Cortex of kidney (tissue), 1 donor: ENCODE measurements at places on chromosomes 5 and 9.

DNA sequence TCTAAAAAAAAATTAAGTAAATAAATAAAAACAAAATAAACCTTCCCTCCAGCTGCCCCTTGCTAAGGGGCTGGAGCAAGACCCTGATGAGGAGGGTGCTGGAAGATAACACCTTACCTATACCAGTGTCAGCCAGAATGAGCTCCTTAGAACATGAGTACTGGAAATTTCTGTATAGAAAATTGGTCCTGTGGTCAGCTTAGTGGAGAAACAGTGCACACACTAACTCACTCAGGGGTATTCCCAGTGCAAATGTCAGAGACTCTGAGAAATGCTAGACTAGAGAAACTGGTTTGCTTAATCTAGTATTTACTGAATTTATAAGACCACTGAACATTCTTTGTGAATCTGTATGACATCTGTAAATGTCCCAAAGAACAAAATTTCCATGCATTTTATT, 62.1 kb upstream of the CTXN3 start:
- DNase-seq = no peak

DNA sequence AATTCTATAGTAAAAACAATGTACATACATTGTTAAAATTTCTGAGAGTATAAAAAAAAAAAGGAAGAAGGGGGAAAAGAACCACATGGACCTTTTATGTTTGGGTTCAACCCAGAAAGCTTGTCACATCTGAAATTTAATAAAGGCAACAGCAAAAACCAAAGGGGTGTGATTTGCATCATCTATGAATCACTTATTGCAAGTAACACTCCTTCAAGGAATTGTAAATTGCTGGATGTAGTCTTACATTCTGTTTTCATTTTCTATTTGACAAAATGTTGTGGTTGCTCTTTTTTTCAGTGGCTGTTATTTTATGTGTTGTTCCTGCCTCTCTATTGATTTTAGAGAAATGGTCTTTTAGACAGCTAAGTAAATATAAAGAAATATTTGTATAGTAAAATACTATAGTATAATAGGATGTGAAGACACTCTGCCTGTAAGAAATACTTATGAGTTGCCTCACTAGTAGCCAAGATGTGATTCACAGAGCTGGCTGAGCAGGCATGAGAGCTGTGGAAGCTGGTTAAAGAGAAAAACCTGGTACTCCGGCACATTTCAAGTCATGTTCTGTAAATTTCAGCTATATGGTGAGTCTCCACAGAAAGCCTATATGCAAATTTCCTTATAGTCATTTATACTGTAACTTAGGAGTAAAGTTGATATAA, 131.1 kb upstream of the CNTLN start:
- no peak for DNase-seq

GRCh38 chr5:125609011-125609410, 814.2 kb upstream of the GRAMD2B start:
- no peak for DNase-seq

DNA sequence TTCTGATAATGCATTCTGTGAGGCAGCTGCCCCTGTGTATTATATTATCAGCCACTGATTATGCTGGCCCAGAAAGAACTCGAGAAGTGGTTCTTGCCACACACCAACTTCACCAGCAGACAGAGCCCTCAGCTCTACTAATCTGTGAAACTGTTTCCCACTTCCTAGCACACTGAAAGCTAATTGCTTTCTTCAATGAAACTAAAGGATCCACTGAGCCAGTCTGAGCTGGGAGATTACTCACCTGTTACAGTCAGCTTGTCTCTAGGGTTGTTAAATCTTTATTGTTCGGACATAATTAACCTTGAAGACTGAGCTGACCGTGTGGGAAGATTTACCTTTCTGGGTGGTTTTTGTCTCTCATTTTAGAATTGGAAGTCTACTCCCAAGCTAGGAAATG, 263.2 kb downstream of the KCTD16 start:
- no peak for DNase-seq

- no peak for DNase-seq
Observed at GRCh38 chr5:1821862-1822261, 20.7 kb downstream of the NDUFS6 start.

DNA sequence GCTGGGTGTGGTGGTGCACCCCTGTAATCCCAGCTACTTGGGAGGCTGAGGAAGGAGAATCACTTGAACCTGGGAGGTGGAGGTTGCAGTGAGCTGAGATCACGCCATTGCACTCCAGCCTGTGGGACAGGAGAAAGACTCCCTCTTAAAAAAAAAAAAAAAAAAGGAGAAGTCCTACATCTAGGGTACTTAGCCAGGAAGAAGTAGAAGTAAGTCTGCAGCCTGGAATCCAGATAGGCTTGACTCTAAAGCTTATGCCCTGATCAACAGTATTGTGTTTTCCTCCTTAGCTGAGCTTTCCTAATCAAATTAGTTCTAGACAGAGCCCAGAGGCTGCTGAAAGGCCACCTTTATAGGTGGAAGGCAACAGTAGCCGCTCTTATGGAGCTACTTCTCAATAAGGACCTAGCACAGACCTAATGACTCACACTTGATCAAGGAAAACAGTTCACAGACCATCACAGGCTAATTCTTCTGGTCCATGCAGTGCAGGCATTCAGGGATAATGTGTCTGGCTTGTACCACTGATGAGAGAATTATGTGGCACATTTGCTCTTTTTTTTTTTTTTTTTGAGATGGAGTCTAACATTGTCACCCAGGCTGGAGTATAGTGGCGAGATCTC, 105.5 kb upstream of the KLF4 start:
- DNase-seq = no peak

DNA sequence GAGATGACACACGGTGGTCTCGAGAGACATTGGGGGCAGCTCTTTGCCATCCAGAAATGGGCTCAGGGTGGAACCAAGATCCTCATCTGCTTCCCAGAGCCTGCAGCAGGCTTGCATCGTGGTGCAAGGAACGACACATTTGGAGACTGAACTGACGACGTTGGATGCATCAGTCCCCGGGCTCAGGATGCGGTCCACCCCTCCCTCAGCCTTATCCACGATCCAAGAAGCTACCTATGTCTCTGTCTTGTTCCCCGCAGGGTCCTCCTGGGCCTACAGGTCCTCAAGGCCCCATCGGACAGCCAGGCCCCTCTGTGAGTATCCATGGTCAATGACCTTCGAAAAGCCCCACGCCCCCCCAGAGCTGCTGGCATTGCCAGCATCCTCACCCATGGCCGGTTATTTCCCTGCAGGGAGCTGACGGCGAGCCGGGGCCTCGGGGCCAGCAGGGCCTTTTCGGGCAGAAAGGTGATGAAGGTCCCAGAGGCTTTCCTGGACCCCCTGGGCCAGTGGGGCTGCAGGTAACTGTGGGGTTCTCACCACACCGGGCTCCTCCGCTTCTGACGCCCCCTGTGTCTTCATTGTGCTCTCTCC, 69.4 kb upstream of the FCN2 start:
- no peak for DNase-seq

GRCh38 chr9:128068386-128069205, 564 bp downstream of the SLC25A25 start:
- no peak for DNase-seq

GRCh38 chr5:17196697-17197096, 20.7 kb upstream of the BASP1 start:
- no peak for DNase-seq

DNA sequence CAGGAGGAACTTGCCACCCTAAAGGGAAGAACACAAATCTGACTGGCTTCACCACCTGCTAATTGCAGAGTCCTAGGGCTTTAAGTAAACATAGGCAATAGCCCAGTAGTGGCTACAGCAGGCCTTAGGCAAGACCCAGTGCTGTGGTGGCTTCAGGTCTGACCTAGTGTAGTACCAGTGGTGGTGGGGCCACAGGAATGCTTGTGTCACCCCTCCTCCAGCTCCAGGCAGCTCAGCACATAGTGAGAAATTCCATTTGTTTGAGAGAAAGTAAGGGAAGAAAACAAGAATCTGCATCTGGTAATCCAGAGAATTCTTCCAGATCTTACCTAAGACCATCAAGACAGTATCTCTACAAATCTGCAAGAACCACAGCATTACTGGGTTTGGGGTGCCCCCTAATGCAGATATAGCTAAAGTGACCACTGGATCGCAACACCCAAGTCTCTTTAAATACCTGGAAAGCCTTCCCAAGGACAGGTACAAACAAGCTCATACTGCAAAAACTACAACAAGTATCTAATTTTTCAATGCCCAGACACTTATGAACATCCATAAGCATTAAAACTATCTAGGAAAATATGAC, 102.6 kb upstream of the TRPM3 start:
- no peak for DNase-seq

DNA sequence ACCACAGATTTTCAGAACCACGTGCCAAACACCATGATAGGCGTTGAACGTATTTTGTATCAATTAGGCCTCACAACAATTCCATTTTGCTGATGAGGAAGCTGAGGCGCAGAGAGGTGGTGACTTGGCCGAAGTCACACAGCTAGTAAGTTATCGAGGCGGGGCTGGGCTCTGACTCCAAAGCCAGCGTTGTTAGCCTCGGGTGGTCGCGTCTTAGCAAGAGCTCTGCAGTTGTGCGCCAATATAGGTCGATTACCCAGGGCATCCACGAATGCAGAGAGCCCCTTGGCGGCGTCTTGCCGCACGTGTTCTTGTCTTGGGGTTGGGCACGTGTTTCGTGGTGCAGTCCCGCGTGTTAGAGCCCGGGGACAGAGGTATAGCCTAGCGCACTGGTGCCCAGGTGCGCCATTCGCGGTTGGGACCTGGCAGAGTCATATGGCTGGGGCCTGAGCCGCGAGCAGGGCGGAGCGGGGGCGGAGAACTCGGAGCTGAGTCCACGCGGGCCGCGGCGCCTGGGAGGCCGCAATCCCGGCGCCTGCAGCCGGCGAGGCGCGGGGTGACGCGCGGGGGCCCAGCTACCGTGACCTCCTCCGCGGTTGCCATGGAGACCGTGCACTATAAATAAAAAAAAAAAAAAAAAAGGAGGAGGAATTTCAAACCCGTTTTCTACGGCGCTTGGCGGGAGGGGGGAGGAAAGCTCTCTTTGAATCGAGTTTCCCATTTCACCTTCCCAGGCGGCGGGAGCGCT, 62.3 kb downstream of the CXXC5 start:
- no peak for DNase-seq

- no peak for DNase-seq
Observed at GRCh38 chr5:107294211-107294550, 376.6 kb downstream of the EFNA5 start.

DNA sequence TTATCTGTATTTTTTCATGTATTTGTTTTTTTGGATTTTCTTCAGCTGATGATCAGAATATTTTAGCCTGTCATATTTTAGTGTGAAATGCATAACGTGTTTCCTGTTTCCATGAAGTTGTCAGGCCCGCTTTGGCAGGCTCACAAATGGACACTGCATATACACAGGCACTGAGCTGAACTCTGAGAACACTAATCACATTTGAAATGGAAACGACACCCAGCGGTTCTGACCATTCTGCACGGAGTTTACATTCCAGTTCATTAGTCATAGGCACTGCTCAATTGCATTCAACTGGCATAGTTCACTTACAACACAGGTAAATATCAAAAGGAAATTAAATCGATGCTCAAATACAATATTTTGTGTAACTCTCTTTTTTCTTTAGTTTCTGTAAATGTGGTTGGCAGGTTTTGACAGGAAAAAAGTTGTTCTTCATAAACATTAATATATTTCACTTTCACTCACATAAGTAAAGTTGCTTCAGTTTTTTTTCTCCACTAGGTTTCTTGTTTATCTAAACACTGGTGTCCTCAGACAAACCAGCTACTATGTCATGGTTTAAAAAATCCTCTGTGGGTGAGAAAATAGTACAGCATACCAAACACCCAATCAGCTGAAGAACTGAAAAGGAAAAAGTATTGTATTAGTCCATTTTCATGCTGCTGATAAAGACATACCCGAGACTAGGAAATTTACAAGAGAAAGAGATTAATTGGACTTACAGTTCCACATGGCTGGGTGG, 559.0 kb upstream of the DAP start:
- DNase-seq = no peak

- no peak for DNase-seq
Observed at GRCh38 chr9:101840694-101841188, 102.3 kb upstream of the GRIN3A start.
